Muscle of leg (tissue), 16 donors: ENCODE measurements at places on chromosomes 4 and X. TPM values are rescaled to one million over a fixed set of nuclear protein-coding genes. Genes with fewer than 3 reads are reported as not detected.

- peaks cover 21% of the 10 kb centered on the region for H3K27me3 ChIP-seq
- DNase-seq = no peak
- no peaks in the 10 kb centered on the region for H3K36me3 ChIP-seq
- H3K4me3 ChIP-seq = no peak overlapping the region
Measured at GRCh38 chr4:121765971-121766538, 1.1 kb upstream of the SMIM43 start.

Gene GLRA2
- total RNA-seq = 0.09 TPM

Gene CORIN
- total RNA-seq = 1.0 TPM

- no peak overlapping the region for H3K27ac ChIP-seq
- DNase-seq = no peak
- H3K4me3 ChIP-seq = no peak overlapping the region
- H3K4me1 ChIP-seq = no peaks in the 10 kb centered on the region
- no peaks in the 10 kb centered on the region for H3K27me3 ChIP-seq
- H3K36me3 ChIP-seq = peaks cover 36% of the 10 kb centered on the region
Measured at GRCh38 chr4:56477192-56477702, 9.8 kb downstream of the SRP72 start.

- no peak for DNase-seq
- H3K4me3 ChIP-seq = no peak overlapping the region
- no peak overlapping the region for H3K27ac ChIP-seq
- H3K4me1 ChIP-seq = peaks cover 26% of the 10 kb centered on the region
- H3K36me3 ChIP-seq = no peaks in the 10 kb centered on the region
Measured at GRCh38 chr4:186027405-186027804, 41.6 kb upstream of the TLR3 start.

DNA sequence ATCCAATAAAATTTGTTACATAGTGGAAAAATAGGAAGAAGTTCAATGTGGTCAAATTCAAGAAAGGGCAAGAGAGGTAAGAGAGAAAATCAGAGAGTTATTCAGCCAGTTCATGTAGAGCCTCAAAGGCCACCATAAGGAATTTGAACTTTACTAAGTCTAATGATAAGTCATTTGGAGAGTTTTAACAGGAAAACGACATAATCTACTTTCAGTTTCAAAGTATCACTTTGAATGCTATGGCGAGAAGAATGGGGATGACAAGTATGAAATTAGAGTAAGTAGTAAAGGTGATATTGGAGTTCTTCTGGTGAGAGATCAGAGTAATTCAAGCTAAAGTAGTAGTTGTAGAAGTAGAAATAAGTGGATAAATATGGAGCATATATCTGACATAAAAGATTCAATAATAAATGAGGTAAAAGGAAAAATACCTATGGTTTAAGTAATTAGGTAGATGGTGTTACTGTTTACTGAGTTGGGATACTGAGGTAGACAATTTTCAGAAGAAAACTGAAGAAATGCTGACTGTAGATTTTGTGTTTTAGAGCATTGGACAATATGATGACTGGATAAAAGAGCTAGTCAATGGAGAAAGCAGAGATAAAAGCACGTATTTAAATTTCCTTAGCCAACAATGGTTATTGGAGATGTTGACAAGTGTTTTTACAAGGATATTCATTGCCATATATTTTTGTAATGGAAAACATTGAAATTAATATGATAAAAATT, 331.7 kb upstream of the ADGRL3 start:
- H3K4me1 ChIP-seq = no peaks in the 10 kb centered on the region
- no peak for DNase-seq
- no peaks in the 10 kb centered on the region for H3K36me3 ChIP-seq

Gene NOX1
- total RNA-seq = not detected

Gene NHSL2
- 7.8 TPM for total RNA-seq

Gene SUPT20HL2
- total RNA-seq = 0.09 TPM
